Common myeloid progenitor, CD34-positive (primary cell): ENCODE measurements at places on chromosomes 13 and 19.

DNA sequence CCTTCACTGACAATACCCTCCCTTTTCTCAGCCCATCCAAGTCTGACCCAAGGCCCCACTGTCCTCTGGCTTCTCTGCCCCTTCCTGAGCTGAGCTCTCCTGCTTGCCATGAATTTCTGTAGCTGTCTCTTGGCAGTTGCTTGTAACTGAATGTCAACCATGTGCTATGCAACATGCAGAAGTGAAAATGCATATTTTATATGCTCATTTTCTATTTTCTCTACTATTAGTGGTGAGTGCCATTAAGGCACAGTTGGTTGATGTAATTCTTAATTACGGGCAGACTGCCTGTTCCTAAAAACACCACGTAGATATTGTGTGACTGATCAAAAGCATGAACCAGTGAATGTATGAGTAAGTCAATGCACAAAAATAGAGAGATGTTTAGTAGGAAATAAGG is 29.6 kb downstream of the TNFSF11 start:
- no peak for DNase-seq

DNA sequence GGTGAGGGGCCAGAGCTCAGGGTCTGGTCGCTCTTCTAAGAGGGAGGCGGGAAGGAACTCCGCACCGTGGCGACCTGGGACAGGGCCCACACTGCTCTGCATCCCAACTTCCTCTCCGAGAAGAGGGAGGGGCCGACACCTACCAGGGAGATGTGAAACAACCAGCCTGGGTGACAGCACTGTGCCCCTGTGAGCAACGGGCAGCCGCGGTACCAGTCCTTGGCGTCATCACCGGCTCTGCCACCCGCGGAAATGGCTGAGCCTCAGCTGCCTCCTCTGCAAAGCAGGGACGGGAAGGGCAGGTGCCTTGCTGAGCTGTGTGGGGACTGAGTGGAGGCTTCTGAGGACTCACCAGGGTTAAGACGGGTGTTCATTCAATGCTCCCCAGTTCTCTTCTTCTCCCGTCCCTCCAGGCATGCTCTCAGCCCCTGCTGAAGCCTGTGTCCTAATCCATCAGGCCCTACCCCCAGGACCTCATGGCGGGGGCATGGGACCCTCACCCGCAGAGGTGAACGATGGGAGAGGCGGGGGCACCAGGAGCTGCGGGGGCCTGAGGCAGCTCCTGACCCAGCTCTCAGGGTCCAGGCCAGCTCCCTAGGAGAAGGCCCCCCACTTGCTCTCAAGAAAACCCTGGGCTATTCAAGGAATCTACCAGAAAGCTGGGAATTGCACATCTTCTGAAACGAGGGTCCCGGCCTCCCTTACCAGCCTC is 9.3 kb downstream of the ZNF787 start:
- DNase-seq = peak; percentile 92

- no peak for DNase-seq
Measured at GRCh38 chr19:5484398-5485285, 29.4 kb downstream of the ZNRF4 start.

GRCh38 chr19:37983916-37984315 is 76.9 kb downstream of the SIPA1L3 start:
- no peak for DNase-seq

- DNase-seq = no peak
Measured at GRCh38 chr13:39375601-39376000, 227.4 kb downstream of the LHFPL6 start.

- DNase-seq = no peak
Measured at GRCh38 chr19:33863436-33863835, 66.8 kb downstream of the KCTD15 start.

- DNase-seq = no peak
Measured at GRCh38 chr13:102299366-102299765, 102.5 kb downstream of the FGF14 start.

- no peak for DNase-seq
Measured at GRCh38 chr19:29232315-29232852, 19.4 kb upstream of the UQCRFS1 start.

DNA sequence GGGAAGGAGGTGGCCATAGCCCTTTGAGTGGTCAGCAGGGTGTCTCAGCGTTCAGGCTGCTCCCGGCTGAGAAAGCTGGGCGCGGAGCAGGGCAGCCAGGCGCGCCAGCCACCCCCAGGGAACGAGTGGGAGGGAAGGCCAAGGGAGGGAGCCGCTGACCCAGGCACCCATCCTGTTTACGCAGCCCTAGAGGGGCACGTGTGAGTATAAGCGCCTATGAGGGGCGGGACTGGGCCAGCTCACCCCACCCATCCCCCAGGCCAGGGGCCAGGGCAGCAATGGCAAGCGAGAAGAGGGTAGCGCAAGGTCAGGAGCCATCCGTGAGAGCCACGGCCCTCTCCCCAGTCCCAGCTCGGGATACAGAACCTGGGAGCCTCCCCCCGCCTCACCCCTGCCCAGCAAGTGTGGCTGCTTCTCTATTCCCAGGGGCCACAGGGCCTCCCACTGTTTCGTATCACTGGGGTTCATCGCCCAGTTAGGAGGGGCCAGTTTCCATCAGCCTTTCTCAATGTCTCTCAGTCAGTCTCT is 897 bp upstream of the DMKN start:
- no peak for DNase-seq

DNA sequence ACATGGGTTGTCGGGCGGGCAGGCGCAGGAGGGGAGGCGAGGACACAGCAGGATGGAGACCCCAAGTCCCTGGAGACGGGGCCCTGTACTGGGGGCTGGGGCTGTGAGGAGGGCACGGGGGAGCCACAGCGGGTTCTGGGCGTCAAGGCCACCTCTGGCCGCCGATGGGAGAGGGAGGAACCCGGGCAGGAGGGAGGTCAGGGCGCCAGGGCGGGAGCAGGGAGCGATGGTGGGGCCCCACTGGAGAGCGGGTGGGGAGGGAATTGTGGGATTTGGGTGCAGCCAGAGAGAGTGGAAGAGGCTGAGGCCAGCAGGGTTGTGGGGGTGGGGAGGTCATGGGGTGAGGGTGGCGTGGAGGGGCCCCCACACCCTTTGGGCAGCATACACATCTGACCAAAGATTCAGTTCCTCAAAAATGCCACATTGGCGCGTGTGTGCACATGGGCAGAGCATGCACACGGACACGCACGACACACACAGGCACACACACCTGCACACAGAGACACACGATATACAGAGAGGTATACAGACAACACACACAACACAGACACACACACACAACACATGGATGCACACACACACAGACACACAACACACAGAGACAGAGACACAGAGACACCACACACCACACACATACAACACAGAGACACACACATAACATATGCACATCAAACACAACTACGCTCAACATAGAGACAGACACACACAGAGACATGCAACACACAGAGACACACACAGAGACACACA is 54.9 kb downstream of the AP1M1 start:
- peak; percentile 56 for DNase-seq

GRCh38 chr13:40109351-40109844 is 453.9 kb downstream of the COG6 start:
- DNase-seq = no peak
